Chondrocyte (in vitro differentiated cells): ENCODE measurements at places on chromosomes 13 and 19. TPM values are rescaled to one million over a fixed set of nuclear protein-coding genes. Genes with fewer than 3 reads are reported as not detected.

Gene LRP3
- total RNA-seq: 31.2 to 36.4 TPM (median 33.2 TPM) in 3 replicates

Gene AP3D1
- 139 to 157 TPM (median 144 TPM) in 3 replicates for total RNA-seq

Gene EFNB2
- total RNA-seq: 36.6 to 54.2 TPM (median 37.1 TPM) in 3 replicates

Gene PLIN5
- not detected in 3 replicates for total RNA-seq

Gene ZNF432
- total RNA-seq: 9.7 to 22.2 TPM (median 10.0 TPM) in 3 replicates

Gene NEK5
- 0.15 to 0.68 TPM (median 0.40 TPM) in 3 replicates for total RNA-seq

Gene TYROBP
- not detected in 3 replicates for total RNA-seq

GRCh38 chr19:33048806-33049676 lies 15.6 kb downstream of the RHPN2 start:
- H3K36me3 ChIP-seq: no peaks in the 10 kb centered on the region
- H3K4me1 ChIP-seq: no peaks in the 10 kb centered on the region
- no peaks in the 10 kb centered on the region for H3K27me3 ChIP-seq
- H3K4me3 ChIP-seq: no peak overlapping the region
- DNase-seq: no peak

DNA sequence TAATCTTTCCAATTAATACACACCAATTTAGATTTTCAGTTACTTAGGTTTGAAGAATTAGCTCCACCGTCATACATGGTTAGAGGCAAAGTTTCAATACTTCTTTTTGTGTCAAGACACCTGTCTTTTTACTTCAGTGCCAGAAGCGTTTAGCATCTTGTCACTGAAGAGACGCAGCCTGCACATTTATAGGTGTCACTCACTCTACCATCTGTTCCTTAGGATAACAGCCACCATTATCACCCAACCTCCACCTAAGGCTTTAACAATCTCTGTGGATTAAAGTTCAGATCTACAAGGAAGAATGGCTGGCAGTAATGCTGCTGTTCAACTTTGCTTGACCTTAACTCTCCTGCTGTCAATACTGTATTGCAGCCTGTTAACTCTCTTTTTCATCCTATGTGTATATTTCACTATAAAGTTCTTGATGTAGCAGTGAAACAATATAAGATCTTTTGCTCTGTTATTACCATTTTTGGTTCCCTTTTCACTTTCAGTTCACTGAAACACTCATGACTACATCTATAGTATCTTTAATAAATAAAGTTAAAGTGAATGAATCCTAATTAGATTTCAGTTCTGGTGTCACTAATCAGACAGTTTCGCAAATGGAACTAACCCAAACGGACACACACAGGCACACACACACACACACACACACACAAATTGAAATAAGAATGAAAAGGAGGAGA lies 435.6 kb downstream of the PCDH9 start:
- DNase-seq: no peak
- no peaks in the 10 kb centered on the region for H3K4me1 ChIP-seq
- no peaks in the 10 kb centered on the region for H3K27me3 ChIP-seq
- no peak overlapping the region for H3K4me3 ChIP-seq
- no peaks in the 10 kb centered on the region for H3K36me3 ChIP-seq
- H3K27ac ChIP-seq: no peak overlapping the region

GRCh38 chr19:34320277-34320676 lies 44.7 kb upstream of the GPI start:
- H3K27ac ChIP-seq: peak overlapping the region; percentile 85
- peaks cover 12% of the 10 kb centered on the region for H3K36me3 ChIP-seq
- H3K27me3 ChIP-seq: no peaks in the 10 kb centered on the region
- peaks cover 41% of the 10 kb centered on the region for H3K4me1 ChIP-seq

DNA sequence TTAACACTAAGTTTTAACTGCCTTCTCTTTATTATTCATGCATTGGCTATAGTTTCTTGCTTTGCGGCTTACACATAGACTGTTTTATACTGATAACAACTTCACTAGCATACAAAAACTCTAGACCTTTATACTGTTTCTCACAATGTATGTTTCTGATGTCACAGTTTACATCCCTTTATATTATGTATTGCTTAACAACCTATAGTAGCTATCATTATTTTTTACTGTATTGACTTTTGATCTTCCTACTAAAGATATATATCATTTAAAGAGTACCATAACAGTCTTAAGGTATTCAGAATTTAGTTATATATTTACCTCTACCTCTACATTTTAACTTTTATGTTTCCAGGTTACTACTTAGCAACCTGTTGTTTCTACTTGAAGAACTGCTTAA lies 543.3 kb upstream of the ARGLU1 start:
- no peak overlapping the region for H3K4me3 ChIP-seq
- H3K4me1 ChIP-seq: no peaks in the 10 kb centered on the region
- H3K36me3 ChIP-seq: peaks cover 4% of the 10 kb centered on the region
- H3K27me3 ChIP-seq: no peaks in the 10 kb centered on the region
- DNase-seq: no peak
- no peak overlapping the region for H3K27ac ChIP-seq

- DNase-seq: no peak
- H3K4me1 ChIP-seq: peaks cover 9% of the 10 kb centered on the region
- no peak overlapping the region for H3K27ac ChIP-seq
- H3K27me3 ChIP-seq: no peaks in the 10 kb centered on the region
- H3K4me3 ChIP-seq: no peak overlapping the region
- no peaks in the 10 kb centered on the region for H3K36me3 ChIP-seq
These were observed 245.8 kb upstream of the NBEA start for GRCh38 chr13:34696296-34696695.

GRCh38 chr13:25394402-25395060 lies 22.8 kb downstream of the ATP8A2 start:
- no peaks in the 10 kb centered on the region for H3K4me1 ChIP-seq
- H3K27ac ChIP-seq: no peak overlapping the region
- no peak for DNase-seq
- peaks cover 2% of the 10 kb centered on the region for H3K36me3 ChIP-seq
- H3K27me3 ChIP-seq: peaks cover 33% of the 10 kb centered on the region

DNA sequence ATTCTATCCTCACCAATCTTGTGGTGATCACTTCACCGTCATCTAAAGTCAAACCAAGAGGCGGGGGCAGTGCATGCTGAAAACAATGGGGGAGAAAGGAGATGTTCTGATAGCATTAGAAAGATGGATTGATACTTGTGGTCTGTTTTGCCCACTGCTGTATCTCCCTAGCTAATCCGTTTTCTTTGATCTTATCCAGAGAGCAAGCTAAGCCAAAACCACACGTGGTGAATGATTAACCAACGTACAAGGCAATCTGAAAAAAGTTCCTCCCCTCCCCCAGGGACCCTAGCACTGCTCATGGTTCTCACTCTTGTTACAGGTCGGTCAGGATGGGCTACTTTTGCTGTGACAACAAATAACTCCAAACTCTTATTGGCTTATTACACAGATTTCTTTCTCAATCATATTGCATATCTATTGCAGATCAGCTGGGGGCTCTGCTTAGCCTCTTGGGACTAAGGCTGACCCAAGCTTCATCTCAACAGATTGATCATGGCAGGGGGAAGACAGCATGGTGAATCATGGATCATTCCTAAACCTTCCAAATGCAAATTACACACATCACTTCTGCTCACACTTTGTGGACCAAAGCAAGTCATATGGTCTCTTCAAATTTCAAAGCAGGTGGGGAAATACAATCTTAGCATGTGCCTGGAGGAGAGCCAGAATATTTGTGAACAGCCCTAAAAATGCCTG lies 11.9 kb upstream of the C13orf42 start:
- H3K27me3 ChIP-seq: peaks cover 34% of the 10 kb centered on the region
- H3K27ac ChIP-seq: no peak overlapping the region
- no peak for DNase-seq
- no peaks in the 10 kb centered on the region for H3K4me1 ChIP-seq

GRCh38 chr19:28416245-28416644 lies 796.7 kb downstream of the UQCRFS1 start:
- DNase-seq: no peak

DNA sequence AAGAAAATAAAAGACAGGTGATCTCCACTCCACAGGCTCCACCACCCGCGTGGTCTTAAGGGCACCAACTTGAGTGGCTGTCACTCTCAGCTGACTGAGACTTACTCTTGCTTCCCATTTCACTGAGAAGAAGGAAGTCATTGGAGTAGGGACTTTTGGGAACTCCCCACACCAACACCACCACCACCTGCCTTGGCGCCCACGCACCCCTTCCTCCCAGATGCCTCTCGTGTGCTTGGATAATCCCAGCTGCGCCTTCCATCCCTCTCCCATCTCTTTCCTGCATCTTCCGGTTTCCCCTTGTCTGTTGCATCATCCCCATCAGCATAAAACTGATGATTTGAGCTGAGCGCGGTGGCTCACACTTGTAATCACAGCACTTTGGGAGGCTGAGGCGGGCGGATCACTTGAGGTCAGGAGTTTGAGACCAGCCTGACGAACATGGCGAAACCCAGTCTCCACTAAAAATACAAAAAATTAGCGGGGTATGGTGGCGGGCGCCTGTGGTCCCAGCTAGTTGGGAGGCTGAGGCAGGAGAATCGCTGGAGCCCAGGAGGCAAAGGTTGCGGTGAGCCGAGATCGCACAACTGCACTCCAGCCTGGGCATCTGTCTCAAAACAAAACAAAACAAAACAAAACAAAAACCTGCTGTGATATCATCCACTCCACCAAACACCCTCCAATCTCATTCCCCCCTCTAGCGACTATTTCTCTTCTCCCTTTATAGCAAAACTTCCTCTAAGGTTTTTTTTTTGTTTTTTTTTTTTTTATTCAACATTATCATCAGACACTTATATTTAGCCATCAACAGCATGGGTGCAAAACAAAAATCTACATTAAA lies 25.5 kb downstream of the AP2S1 start:
- peaks cover 11% of the 10 kb centered on the region for H3K4me1 ChIP-seq
- no peaks in the 10 kb centered on the region for H3K27me3 ChIP-seq
- DNase-seq: no peak
- no peaks in the 10 kb centered on the region for H3K36me3 ChIP-seq
- no peak overlapping the region for H3K27ac ChIP-seq
- H3K4me3 ChIP-seq: no peak overlapping the region

DNA sequence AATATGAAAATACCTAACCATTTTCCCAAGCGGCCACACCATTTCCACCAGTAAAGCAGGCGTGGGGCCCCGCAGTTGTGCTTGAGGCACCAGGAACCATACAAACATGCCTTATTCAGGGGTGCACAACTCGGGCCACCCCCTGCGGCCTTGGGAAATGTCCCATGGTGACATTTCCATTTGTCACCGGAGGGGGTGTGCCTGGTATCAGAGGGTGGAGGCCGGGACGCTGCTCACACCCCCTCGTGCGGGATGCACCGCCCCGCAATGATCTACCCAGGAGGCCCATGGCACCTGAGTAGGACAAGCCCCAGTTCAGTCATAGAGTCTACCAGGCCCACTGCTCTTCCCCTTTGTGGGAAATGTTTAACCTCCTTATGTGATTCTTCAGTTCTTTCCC lies 218.8 kb downstream of the TEX29 start:
- H3K4me1 ChIP-seq: no peaks in the 10 kb centered on the region
- H3K27me3 ChIP-seq: peaks cover 47% of the 10 kb centered on the region
- no peaks in the 10 kb centered on the region for H3K36me3 ChIP-seq
- DNase-seq: peak; percentile 76

DNA sequence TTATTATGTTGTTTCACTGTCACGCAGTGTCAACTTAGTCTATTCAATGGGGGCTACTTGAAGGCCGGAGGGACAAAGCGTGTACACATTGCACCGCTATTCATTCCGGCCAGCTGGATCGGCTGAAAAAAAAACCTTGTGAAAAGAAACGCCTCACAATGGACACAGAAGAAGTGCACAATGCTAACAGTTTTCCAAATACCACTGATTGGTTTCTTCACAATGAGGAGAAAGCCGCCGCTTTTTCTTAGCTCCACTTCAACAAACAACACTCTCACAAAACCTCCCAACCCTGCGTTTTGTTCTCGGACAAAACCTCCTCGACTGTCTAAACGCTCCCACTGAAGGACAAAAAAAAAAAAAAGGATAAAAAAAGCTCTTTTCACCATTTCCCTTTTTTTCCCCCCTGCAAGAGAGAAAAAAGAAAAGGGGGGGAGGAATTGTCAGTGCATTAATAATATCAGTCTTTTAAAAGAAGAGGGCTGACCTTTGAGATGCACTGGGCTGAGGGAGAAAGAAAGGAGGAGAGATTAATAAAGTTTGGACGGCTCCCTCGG lies 5.4 kb downstream of the SOX21 start:
- peaks cover 82% of the 10 kb centered on the region for H3K27me3 ChIP-seq
- H3K4me3 ChIP-seq: peak overlapping the region; percentile 19
- no peak overlapping the region for H3K27ac ChIP-seq

DNA sequence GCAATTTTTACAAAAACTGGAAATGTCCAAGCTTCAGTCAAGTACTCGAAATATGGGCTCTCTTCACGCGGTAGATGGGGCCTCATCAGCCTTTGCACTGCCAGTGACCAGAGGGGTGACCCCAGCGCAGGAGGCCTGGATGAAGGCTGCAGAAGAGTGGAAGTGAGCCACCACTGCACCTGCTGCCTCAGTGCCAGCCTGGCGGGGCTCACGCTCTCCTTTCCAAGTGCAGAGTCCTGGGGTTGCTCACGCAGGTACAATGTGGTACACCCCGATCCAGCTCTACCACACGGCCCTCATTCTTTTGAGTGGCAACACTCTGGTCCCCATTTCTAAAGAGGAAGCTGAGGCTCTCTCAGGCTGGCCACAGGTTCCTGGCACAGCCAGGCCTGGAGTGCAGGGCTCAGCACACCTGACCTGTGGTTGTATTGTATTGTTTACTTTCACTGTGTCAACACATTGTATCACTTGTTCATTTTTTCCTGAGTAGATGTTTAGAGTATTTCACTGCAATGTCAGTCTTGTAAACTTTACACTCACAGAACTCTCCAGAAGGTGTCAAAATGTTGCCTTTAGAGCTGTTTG lies 97.3 kb upstream of the SOX1 start:
- H3K4me1 ChIP-seq: no peaks in the 10 kb centered on the region
- H3K27ac ChIP-seq: no peak overlapping the region
- peaks cover 34% of the 10 kb centered on the region for H3K27me3 ChIP-seq
- no peak overlapping the region for H3K4me3 ChIP-seq
- H3K36me3 ChIP-seq: no peaks in the 10 kb centered on the region

DNA sequence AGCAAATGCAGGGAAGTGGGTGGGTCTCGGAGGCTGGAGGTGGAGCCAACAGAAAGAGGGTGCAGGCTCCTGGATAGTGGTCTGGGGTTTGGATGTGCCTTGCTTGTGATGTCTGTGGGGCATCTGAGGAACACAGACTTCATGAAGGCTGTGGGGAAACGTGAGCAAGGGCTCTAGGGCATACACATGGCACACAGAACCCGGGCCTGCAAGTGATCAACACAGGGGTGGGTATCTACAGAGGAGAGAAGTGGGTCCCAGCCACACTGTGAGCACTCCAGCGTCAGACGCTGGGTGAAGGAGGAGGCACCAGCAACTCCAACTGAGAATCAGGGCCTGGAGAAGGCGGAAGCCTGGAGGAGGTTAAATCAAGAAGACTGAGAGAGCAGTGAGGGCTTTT lies 5.4 kb upstream of the UBE2M start:
- no peaks in the 10 kb centered on the region for H3K36me3 ChIP-seq
- DNase-seq: peak; percentile 41
- peaks cover 10% of the 10 kb centered on the region for H3K4me1 ChIP-seq
